ENCODE measurements at places on chromosomes 1 and 21.

DNA sequence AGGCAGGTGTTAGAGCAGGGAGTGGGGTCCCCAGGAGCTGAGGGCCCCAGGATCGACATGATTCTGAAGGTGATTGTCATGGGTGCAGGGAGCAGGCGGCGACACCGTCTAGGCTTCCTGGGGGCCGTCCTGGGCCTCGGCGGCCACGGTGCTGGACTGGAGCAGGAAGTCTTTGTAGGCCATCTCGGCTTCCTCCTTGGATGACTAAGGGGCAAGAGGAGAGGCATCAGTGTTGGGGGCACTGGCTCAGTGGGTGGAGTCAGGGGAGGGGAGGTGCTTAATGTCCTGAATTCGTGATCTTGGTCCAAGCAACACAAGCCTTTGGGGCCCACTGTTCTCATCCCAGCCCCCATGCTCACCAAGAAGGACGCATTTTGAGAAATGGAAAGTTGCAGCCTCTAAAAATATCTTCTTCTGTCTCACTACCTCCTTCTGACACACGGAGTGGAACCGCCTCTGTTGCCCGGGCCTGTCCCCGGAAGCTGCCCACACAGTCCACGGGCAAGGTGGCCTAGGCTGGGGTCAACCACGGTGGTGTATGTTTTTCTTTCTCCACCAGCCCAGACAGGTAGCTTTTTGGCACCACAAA is 8.6 kb upstream of the FCMR start:
- no peak overlapping the region for H3K4me3 ChIP-seq
- no peaks in the 10 kb centered on the region for H3K36me3 ChIP-seq
- H3K27me3 ChIP-seq = no peaks in the 10 kb centered on the region
- no peaks in the 10 kb centered on the region for H3K4me1 ChIP-seq
- H3K27ac ChIP-seq = no peak overlapping the region

- no peak overlapping the region for H3K4me3 ChIP-seq
- no peaks in the 10 kb centered on the region for H3K36me3 ChIP-seq
- no peak overlapping the region for H3K27ac ChIP-seq
- no peaks in the 10 kb centered on the region for H3K27me3 ChIP-seq
Measured at GRCh38 chr1:201883786-201884185, 4.9 kb upstream of the SHISA4 start.

DNA sequence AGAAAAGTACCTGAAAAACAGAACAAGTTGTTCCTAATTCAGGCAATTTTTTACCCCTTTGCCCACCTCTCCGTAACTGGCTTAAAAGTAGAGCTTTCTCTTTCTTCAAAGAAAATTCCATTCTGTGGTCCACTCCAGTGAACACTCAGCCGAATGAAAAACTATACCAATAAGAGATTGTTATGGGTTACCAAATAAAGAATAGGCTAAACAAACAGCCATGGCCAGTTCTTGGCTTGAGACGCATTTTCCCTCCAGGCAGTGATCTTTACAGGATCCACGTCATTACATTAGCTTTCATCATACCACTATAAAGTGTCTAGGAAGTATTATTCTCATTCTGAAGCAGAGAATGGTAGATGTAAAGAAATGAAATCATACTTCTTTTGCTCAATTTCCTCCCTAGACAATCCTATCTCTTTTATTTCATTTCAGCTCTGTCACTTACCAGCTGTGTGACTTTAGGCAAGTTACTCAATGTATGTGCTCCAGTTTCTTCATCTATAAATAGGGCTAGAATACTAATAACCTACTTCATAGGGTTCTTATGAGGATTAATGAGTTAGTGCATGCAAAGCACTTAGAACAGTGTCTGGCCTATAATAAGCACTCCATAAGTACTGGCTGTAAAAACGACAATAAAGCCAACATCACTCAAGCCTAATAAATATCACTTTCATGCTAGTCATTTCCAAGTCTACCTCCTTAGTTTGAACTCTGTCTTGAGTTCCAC is 26.5 kb upstream of the TRIM45 start:
- no peaks in the 10 kb centered on the region for H3K36me3 ChIP-seq
- no peaks in the 10 kb centered on the region for H3K27me3 ChIP-seq
- H3K4me3 ChIP-seq = no peak overlapping the region
- peaks cover 5% of the 10 kb centered on the region for H3K4me1 ChIP-seq
- peak; percentile 10 for DNase-seq
- H3K27ac ChIP-seq = peak overlapping the region; percentile 41

- H3K36me3 ChIP-seq = no peaks in the 10 kb centered on the region
- no peak for DNase-seq
- H3K27ac ChIP-seq = no peak overlapping the region
- H3K27me3 ChIP-seq = no peaks in the 10 kb centered on the region
- peaks cover 11% of the 10 kb centered on the region for H3K4me1 ChIP-seq
Measured at GRCh38 chr1:67144696-67145095, 9.9 kb upstream of the C1orf141 start.

DNA sequence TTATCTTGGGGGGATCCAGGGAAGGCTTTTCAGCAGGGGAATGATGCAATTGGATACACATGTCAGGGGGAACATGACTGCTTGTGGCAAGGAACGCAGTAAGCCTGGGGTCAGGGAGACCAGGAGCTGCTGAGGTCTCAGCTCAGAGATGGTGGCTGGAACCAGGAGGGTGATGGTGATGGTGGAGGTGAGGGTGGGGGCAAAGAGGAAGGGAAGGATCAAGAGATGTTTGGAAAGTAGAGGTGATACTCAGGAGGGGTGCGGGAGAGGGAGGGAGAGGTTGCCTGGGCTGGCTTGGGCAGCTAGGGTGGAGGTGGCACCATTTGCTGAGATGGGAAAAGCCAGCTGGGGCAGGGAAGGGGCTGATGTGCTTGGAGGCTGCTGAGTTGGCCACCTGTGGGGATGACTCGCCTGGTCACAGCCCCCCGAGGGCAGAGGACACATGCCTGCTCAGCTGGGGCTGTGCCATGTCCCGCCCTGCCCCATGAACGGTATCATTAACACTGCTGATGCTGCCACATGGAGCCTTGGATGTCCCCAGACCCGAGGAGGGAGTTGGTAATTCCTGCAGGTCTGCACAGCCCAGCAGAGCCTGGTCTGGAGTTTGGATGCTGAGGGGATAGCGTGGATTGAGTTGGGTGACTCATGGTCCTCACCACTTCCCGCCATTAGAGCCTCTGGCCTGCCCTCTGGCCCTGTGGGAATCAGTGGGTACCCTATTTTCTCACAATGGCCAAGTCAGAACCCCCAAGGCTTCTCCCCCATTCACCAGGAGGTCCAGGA is 6.3 kb upstream of the PADI1 start:
- H3K27me3 ChIP-seq = no peaks in the 10 kb centered on the region
- no peaks in the 10 kb centered on the region for H3K4me1 ChIP-seq
- DNase-seq = no peak
- no peak overlapping the region for H3K4me3 ChIP-seq
- H3K36me3 ChIP-seq = no peaks in the 10 kb centered on the region
- H3K27ac ChIP-seq = no peak overlapping the region

GRCh38 chr1:207847116-207847515 is 63.8 kb downstream of the CD34 start:
- H3K4me1 ChIP-seq = peaks cover 54% of the 10 kb centered on the region
- no peak overlapping the region for H3K4me3 ChIP-seq
- no peaks in the 10 kb centered on the region for H3K27me3 ChIP-seq
- H3K36me3 ChIP-seq = no peaks in the 10 kb centered on the region
- H3K27ac ChIP-seq = no peak overlapping the region
- DNase-seq = no peak

GRCh38 chr1:226223157-226223785 is at the start of gene MIXL1:
Gene MIXL1, plus strand, starts transcription at chr1:226223664. Its CDS starts 18 bp downstream, at chr1:226223682.
- H3K4me3 ChIP-seq = peak within 1 kb of the TSS; percentile 24
- H3K27ac ChIP-seq = no peak within 1 kb of the TSS
- no peaks in the 10 kb centered on the region for H3K36me3 ChIP-seq

GRCh38 chr1:213457733-213458132 is 406.7 kb downstream of the RPS6KC1 start:
- no peaks in the 10 kb centered on the region for H3K36me3 ChIP-seq
- no peaks in the 10 kb centered on the region for H3K27me3 ChIP-seq
- H3K4me3 ChIP-seq = no peak overlapping the region
- H3K4me1 ChIP-seq = no peaks in the 10 kb centered on the region
- DNase-seq = no peak

- no peak overlapping the region for H3K4me3 ChIP-seq
- H3K4me1 ChIP-seq = peaks cover 58% of the 10 kb centered on the region
- H3K27ac ChIP-seq = peak overlapping the region; percentile 99
- no peak for DNase-seq
- no peaks in the 10 kb centered on the region for H3K36me3 ChIP-seq
- no peaks in the 10 kb centered on the region for H3K27me3 ChIP-seq
Measured at GRCh38 chr1:12618661-12618964, 603 bp upstream of the DHRS3 start.

- no peaks in the 10 kb centered on the region for H3K27me3 ChIP-seq
- peaks cover 32% of the 10 kb centered on the region for H3K36me3 ChIP-seq
- peak overlapping the region; percentile 80 for H3K27ac ChIP-seq
- peaks cover 89% of the 10 kb centered on the region for H3K4me1 ChIP-seq
Measured at GRCh38 chr1:31583995-31584868, 7.9 kb downstream of the TINAGL1 start.

DNA sequence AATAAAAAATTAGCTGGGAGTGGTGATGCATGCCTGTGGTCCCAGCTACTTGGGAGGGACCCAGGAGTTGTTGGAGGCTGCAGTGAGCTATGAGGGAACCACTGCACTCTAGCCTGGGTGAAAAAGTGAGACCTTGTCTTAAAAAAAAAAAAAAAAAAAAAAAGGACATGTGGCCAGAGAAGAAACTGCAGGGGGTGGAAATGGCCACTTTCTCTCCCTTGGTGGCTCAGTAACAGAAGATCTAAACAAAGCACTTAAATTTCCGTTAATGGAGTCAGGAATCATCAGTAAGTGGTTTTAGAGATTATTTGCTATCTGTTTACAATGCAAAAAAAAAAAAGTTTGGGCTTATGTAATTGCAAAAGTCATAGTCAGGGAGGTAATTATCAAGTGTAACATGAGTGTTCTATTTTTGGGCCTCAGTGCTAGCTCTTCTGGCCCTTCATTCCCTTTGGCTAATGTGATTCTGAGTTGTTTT is 19.3 kb upstream of the OPRD1 start:
- DNase-seq = no peak
- no peaks in the 10 kb centered on the region for H3K36me3 ChIP-seq
- H3K27me3 ChIP-seq = no peaks in the 10 kb centered on the region

DNA sequence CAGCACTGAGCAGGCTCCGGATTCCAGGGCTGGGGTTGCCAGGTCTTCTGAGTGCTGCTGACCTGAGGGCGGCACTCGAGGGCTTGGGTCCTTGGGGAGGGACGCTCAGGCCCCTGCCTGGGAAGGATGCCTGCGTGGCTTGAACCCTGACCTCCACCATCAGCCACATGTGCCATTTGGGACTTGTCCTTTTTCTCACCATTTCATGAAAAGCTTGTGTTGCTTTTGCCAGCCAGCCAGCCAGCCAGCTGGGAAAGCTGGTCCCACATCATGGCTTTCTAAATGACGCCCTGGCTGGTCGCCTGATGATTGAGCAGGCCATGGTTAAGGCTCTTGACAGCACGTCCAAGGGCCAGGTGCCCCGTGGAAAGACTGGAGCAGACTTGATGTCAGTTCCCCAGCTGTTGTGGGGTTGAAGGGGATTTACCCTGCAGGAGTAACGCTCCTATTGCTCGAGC is 168.7 kb downstream of the CAMTA1 start:
- H3K4me3 ChIP-seq = no peak overlapping the region
- no peak for DNase-seq
- H3K27ac ChIP-seq = no peak overlapping the region
- H3K4me1 ChIP-seq = no peaks in the 10 kb centered on the region
- no peaks in the 10 kb centered on the region for H3K27me3 ChIP-seq

GRCh38 chr1:208065862-208066261 is 154.9 kb upstream of the CD34 start:
- no peak overlapping the region for H3K4me3 ChIP-seq
- no peaks in the 10 kb centered on the region for H3K36me3 ChIP-seq
- DNase-seq = no peak
- H3K4me1 ChIP-seq = no peaks in the 10 kb centered on the region
- no peaks in the 10 kb centered on the region for H3K27me3 ChIP-seq

DNA sequence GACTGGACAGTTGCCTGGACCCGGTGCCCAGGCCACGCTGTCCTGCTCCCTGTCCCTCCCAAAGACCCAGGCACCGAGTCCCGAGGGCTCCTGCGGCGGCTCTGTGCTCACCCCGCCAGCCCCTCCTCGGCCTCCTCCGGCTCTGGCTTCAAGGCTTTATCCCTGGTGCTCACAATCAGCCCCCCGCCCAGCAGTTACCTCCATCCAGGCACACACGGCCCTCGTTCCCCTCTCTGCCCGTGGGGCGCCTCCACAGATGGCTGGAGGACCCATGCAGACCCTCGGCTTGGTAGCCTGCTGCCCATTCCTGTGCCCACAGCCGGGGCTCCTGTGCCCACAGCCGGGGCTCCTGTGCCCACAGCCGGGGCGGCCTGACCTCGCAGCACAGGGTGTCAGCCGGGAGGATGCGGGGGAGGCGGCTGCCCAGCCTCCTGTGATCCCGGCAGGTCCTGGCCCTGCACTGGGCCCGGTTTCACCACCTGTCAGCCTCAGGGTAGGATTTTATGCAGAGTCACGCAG is 52.3 kb upstream of the COL18A1 start:
- no peak for DNase-seq
- H3K27ac ChIP-seq = no peak overlapping the region
- H3K4me3 ChIP-seq = no peak overlapping the region
- no peaks in the 10 kb centered on the region for H3K4me1 ChIP-seq

DNA sequence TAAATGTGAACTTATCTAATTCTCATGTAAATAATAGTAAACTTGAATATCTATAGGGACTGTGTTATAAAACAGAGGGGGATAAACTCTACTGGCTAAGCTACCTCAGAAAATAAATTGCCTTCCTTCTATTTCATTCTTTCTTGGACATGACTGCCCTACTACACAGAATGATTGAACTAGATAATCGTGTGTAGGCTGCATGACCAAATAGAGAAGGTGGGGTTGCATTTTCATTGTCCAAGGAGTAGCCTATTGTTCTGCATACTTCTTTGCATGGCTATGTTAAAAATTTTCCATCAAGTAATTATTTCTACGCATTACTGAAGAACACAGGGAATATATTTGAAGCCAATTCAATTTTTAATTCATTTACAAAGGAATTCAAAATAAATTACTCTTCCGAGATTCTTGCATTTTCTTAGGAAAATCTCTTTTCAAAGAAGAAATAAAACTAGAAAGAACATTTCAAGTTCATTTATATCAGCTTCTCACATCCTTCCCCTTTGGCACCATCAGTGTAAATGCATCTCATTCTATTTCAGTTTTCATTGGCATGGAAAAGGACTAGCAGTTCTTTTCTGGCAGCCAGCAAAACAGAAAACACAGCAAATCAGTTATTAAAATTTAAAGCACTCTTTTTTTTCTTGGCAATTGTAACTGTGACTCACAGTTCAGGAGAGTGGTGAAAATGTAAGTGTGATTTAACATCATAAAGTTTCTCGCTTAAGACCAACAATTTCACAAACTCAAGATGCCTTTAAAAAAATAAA is 714.7 kb downstream of the NCAM2 start:
- H3K36me3 ChIP-seq = no peaks in the 10 kb centered on the region
- no peak overlapping the region for H3K27ac ChIP-seq
- no peak overlapping the region for H3K4me3 ChIP-seq
- DNase-seq = no peak

DNA sequence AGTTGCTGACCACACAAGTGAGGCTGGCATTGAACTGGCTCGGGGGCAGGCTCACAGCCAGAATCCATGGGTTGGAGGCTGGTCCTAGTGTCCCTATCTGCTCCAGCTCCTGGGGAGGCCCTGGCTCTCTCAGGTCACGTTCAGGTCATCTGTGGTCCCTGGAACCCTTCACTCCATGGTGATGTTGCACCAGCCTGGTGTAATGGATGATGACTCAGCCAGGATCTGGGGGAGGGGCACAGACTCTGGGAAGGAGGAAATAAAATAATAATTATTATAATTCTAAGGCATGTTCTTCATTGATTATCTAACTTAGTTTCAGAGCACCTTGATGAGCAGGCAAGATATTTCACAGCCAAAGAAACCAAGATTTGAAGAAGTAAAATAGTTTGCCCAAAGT is 26.6 kb upstream of the FCRL4 start:
- no peak for DNase-seq
- no peaks in the 10 kb centered on the region for H3K4me1 ChIP-seq
- no peak overlapping the region for H3K27ac ChIP-seq
- H3K4me3 ChIP-seq = no peak overlapping the region

All from thyroid gland (tissue), 4 donors.